ENCODE measurements at places on chromosomes 12 and 14.
A peak's percentile ranks its signal among the peaks of the same experiment; 100 is the strongest.

DNA sequence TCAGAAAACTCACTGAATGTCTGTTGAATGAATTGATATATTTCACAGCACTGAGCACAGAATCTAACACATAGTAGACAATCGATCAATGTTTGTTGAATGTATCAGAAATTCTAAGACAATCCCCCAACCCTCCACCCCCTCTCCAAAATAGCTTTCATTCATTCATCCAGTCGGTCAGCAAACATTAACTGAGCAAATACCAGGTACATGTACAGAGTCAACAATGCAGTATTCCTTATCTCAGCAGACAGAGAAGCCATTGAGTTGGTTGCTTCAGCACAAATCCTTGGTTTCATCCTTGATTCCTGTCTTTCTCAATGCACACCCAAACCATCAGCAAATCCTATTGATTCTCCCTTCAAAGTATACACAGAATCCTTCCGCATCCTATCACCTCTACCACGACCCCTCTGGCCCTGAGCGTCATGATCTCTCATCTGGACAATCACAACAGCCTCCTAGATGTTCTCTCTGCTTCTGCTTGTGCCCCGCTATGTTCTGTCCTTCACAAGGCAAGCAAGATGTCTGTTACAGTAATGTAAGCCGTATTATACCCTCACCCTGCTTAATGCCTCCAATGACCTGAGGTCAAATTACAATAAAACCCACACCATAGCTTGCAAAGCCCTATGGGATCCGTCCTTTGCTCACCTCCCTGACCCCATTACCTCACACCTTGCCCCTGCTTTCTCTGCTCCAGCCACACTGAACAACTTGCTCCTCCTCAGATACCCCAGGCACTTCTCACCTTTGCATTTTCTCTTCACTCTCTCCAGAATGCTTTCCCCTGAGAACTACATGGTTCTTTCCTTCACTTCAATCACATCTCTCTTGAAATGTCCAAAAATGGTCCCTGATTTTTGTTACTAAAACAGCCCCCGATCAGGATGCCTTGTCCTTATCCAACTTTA is 738.1 kb upstream of the TBX3 start:
- no peaks in the 10 kb centered on the region for H3K36me3 ChIP-seq
- H3K4me1 ChIP-seq = peaks cover 26% of the 10 kb centered on the region
- no peak overlapping the region for H3K27ac ChIP-seq
- peak; percentile 55 for DNase-seq

DNA sequence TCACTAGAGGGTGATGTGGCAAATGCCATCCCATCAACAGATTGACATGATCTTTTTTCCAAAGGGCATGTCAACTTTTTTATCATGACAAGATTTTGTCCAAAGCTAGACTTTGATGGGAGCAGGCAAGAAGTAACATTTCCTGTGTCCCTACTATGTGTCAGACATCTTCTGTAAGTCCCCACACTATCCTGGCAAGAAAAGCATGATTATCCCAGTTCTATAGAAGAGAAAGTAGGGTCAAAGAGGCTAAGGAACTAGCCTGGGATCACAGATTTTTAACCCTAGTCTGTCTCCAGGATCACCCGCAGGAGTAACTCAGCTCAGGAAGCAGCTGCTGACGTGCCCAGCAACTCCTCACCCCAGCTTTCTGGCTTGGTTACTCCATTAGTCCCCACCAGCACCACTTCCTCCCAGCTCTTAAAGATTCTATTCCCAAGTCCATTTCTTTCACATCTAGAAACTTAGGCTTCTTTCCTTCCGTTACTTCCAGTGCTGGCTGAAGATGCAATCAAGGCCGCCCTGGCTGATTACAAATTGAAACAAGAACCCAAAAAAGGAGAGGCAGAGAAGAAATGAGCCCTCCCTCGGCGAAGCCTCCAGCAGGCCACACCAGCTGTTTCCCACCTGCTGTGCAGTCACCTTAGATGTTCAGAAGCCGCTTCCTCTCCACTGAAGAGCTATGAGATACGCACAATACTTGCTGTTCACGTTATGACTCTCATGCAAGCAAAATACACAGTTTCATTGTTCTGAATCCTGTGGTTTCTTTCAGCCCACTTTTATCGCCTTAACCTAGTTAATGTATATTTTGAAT is 6.2 kb downstream of the ISCU start:
- H3K4me3 ChIP-seq = no peak overlapping the region
- 0 out of 2 replicates have a peak, but pooled peaks cover 3% of the 10 kb centered on the region for H3K4me1 ChIP-seq
- no peaks in the 10 kb centered on the region for H3K27me3 ChIP-seq
- no peak for DNase-seq
- no peak overlapping the region for H3K27ac ChIP-seq

DNA sequence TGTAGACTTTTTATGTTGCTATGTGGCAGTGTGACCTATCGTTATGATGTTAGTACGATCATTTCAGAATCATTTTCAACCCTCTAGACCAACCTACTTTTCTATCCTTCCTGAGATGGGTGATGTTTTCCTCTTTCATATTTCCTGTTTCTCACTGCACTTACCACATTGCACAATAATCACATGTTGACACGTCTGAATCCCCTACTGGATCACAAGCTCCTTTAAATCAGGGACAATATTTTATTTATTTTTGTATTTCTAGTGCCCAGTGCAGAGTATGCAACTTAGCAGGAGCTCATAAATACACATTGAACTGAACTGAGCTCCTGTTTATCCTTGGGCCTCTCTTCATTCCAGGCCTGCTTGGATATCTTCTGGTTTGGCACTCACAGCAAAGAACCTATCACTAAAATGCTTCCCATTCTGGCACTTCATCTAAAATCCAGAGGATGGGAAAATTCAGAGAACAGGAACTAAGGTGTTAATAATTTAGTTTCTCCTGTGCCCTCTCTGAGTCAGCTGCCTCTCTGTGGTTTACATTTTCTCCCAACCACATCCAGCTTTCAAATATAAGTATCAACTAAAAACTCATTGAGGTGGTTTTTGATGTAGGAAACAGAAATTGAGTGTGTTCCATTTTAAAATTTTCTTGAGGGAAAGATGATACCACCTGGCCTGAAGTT is 69.4 kb upstream of the DYRK2 start:
- H3K4me1 ChIP-seq = no peaks in the 10 kb centered on the region
- H3K27ac ChIP-seq = no peak overlapping the region
- H3K4me3 ChIP-seq = no peak overlapping the region
- H3K36me3 ChIP-seq = no peaks in the 10 kb centered on the region
- no peak for DNase-seq

DNA sequence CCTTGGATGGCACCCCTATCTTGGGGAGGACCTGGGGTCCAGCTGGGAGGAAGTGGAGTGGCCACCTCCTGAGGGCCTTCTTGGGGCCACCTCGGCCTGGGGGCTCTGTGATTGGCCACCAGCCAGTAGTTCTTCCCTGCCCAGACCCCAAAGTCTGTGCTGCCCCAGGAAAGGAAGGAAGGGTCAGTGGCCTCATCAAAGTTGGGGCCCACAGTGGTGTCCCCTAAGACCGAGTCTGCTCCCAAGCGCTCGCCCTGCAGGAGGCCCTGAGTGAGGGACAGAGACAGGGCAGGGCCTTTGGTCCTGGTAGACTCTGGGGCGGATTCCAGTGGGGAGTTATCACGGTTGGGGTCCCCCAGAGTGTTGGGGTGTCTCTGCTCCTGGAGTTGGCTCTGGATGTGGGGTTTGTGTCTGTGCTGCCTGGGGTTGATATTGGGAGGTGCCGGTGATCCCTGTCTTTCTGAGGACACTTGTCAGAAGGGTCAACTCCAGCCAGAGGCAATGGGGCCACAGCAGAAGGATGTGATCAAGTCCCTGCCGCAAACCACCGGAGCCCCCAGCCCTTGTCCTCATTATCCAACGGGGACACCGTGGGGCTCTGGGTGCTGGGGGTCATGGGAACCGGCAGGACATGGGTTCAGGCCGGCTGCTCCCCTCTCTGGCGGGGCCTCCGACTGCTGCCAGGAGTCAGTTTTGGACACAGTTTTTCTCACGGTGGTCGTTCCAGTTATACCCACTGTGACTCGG is 364.3 kb downstream of the TMEM121 start:
- peak; percentile 12 for DNase-seq
- H3K4me1 ChIP-seq = no peaks in the 10 kb centered on the region
- no peaks in the 10 kb centered on the region for H3K27me3 ChIP-seq
- no peak overlapping the region for H3K27ac ChIP-seq
- no peak overlapping the region for H3K4me3 ChIP-seq

- no peak overlapping the region for H3K4me3 ChIP-seq
- DNase-seq = no peak
These were observed 130.8 kb upstream of the PRKD1 start for GRCh38 chr14:30058401-30058800.

- no peak overlapping the region for H3K27ac ChIP-seq
- no peaks in the 10 kb centered on the region for H3K27me3 ChIP-seq
- no peaks in the 10 kb centered on the region for H3K36me3 ChIP-seq
- H3K4me1 ChIP-seq = no peaks in the 10 kb centered on the region
These were observed 201.3 kb downstream of the TTC7B start for GRCh38 chr14:90614696-90615516.

DNA sequence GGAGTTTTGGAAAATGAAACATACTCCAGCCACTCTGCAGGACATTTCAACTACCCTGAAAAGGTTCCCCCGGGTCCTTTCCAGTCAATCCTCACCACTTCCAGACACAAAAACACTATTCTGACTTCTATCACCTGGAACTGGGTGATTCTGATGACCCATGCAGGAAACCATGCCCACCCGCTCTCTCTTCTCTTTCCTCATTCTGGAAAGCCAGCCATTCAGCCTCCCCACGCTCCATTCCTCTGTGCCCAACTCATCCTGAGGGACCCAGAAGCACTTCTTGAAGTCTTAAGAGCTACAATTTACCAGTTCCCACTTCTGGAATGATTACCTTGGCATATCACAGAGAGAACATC is 3.2 kb downstream of the CCDC88C start:
- no peak overlapping the region for H3K4me3 ChIP-seq
- H3K4me1 ChIP-seq = peaks cover 35% of the 10 kb centered on the region
- H3K36me3 ChIP-seq = peaks cover 3% of the 10 kb centered on the region

DNA sequence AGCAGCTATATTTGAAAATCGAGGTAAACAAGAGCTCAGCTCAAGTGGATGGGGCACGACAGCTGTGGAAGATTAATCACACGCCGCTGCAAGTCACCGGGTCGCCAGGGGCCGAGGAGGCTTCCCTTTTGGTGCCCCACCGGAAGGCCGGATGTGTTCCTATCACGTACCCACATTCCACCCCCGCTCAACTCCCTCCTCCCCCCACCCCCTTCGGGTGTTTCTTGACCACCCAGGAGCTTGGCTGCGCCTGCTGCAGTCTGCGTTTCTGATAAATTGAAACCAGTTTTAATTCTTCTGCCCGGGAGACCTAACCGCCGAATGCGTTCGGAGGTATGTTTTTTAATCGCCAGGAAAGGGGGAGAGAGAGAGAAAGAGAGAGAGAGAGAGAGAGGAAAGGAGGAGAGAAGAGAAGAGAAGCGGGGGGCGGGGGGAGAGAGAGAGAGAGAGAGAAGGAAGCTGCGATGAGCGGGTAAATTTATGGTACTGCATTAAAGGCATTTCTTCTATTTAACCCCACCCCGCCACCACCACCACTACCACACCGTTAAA is 1.8 kb downstream of the SLC8A3 start:
- H3K27ac ChIP-seq = no peak overlapping the region
- H3K36me3 ChIP-seq = no peaks in the 10 kb centered on the region

DNA sequence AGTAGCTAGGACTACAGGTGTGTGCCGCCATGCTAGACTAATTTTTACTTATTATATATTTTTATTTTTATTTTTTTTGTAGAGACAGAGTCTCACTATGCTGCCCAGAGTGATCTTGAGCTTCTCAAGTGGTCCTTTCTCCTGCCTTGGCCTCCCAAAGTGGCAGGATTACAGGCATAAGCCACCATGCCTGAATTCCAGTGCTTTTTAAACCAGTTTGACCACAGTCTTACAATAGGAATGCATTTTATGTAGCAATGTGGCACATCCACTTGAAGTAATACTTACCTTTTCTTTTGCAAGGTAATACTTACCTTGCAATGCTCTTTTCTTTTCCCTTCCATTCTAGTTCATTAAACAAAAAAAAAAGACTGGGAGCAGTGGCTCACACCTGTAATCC is 38.0 kb upstream of the CPM start:
- no peaks in the 10 kb centered on the region for H3K27me3 ChIP-seq
- no peak overlapping the region for H3K27ac ChIP-seq
- no peak for DNase-seq
- peaks cover 9% of the 10 kb centered on the region for H3K4me1 ChIP-seq
- H3K36me3 ChIP-seq = no peaks in the 10 kb centered on the region
- H3K4me3 ChIP-seq = no peak overlapping the region

DNA sequence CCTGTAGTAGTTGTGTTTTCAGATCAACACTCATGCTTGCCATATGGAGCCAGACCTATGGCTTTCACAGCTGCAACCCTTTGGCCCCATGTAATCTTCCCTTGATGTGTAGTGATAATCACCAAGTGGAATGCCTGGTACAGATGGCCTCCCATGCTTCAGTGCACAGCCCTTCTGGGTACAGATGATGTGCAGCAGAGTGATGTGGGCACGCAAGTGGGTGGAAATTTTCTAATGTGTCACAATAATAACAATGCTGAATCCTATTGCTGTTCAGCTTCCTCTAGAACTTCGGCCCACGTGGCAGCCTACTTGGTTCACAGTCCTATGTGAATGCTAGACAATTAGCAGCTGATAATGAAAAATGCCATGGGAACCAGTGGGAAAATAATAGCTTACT is 188.1 kb downstream of the SNAPC1 start:
- H3K4me3 ChIP-seq = no peak overlapping the region
- no peaks in the 10 kb centered on the region for H3K36me3 ChIP-seq
- H3K4me1 ChIP-seq = no peaks in the 10 kb centered on the region

- no peaks in the 10 kb centered on the region for H3K36me3 ChIP-seq
- no peak overlapping the region for H3K27ac ChIP-seq
- no peak for DNase-seq
- H3K4me3 ChIP-seq = no peak overlapping the region
- no peaks in the 10 kb centered on the region for H3K27me3 ChIP-seq
- peaks cover 4% of the 10 kb centered on the region for H3K4me1 ChIP-seq
These were observed 210.3 kb downstream of the EGLN3 start for GRCh38 chr14:33740531-33740930.

- DNase-seq = no peak
- H3K27me3 ChIP-seq = no peaks in the 10 kb centered on the region
- H3K36me3 ChIP-seq = no peaks in the 10 kb centered on the region
- H3K4me3 ChIP-seq = no peak overlapping the region
These were observed 139.3 kb downstream of the BRMS1L start for GRCh38 chr14:35965400-35965799.

DNA sequence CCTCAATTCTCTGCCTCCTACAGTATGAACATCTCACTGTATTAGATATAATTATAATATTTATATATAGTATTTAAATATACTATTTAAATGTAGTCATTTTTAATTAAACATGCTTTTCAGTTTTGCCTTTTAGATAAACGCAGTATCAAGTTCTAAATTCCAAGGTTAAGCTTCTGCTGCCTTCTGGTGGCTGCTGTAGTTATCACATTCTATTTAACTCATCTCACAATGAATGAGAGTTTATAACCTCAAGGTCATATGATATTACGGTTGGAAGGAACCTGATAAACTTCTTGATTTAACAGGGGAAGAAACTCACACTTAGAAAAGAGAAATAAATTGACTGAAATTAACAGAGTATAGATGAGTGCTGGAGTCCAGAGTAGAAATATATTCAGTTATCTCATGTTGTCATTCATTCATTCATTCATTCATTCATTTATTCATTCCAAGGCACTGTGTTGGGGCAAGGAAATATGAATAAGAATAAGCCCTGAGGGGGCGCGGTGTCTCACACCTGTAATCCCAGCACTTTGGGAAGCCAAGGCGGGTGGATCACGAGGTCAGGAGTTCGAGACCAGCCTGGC is 31.9 kb downstream of the GUCY2C start:
- H3K27ac ChIP-seq = no peak overlapping the region
- H3K36me3 ChIP-seq = no peaks in the 10 kb centered on the region
- no peak for DNase-seq
- no peak overlapping the region for H3K4me3 ChIP-seq
- no peaks in the 10 kb centered on the region for H3K27me3 ChIP-seq
- H3K4me1 ChIP-seq = no peaks in the 10 kb centered on the region
